ENCODE measurements at places on chromosomes 6 and 20.

- DNase-seq: no peak
These were observed 114.7 kb downstream of the PLCB1 start for GRCh38 chr20:8246716-8247115.

GRCh38 chr20:48864254-48864653 is 36.5 kb upstream of the PREX1 start:
- DNase-seq: no peak

DNA sequence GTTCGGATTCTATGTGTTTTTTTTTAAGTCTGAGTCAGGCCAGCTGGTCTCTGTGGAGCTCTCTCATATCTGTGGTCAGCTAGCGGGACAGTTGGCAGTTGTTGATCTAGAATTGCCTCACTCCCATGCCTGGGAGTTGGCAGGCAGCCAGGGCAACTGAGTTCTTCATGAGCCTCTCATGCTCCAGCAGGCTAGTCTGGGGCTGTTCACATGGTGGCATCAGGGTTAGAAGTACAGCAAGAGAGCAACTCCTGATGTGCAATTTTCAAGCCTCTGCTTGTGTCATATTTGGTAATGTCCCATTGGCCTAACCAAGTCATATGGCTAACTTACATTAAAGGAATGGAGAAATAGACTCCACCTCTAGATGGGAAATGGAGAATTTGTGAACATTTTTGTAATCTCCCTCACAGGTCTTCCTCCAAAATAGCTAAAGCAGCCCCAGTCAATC is 6.7 kb upstream of the IFT52 start:
- no peak for DNase-seq

- DNase-seq: no peak
These were observed 941 bp downstream of the SLC17A4 start for GRCh38 chr6:25755483-25755882.

DNA sequence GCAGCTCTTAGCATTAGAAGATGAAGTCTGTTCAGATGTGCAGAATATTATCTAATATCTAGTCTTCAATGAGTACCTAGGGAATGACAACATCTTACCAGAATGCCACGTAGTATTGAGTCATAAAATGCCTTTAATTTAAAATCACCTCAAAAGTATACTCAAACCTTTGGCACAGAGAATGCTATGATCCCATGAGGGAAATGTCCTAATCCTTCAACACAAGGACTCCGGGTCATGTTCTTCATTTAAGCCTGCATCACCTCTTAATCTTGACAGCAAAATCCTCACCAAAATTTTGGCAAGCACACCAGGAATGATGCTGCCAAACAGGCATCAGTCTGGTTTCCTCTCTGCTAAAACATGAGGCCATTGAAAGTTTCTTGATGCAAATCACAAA is 23.6 kb upstream of the MARCKS start:
- no peak for DNase-seq

DNA sequence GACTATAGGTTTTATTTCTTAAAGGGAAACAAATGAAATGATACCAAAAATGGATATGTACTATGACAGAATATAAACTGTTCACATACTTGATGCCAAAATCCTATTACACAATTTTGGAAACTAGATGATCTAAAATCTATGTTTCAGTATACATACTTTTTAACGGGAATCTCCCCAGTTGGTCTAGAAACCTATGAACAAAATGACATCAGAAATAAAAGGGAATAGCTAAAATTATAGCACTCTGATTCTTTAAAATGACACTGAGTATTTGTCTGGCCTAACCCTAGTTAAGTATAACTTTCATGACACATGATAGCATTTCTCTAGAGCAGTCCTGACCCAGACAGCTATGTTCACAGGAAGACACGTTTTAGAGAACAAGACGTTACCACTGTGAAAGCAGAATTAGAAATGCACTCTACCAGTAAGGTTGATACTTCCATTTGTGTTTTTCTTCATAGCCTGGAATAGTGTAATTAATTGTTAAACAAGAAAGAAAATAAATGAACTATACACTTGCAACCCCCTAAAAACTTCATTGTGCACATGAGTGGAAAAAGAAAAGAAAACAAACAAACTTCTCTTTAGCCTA is 3.3 kb downstream of the OSER1 start:
- no peak for DNase-seq

GRCh38 chr6:169231790-169232506 is 21.7 kb downstream of the THBS2 start:
- no peak for DNase-seq

- DNase-seq: no peak
These were observed 53.9 kb downstream of the PXDC1 start for GRCh38 chr6:3697609-3698008.

DNA sequence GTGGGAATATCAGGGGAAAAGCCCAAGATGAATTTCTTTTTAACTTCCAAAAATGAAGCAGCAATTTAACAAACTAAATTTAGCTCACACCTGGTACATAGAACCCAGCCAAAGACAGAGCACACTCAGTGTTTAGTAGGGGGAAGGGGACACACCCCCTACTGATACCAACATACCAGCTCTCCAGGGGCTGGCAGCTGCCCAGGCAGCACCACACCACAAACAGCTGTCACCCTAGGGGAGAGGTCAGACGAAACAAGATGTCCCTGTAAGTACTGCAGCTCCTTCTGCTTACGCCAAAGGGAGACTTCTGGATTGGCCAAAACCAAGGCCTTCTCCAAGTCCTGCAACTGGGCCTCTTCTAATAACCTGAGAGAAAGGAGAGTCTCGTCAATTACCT is 26.0 kb downstream of the MDN1 start:
- DNase-seq: no peak

GRCh38 chr6:150868759-150869158 is 3.3 kb downstream of the MTHFD1L start:
- DNase-seq: no peak

All from GM10248 (cell line).